Coronary artery (tissue), 2 donors: ENCODE measurements at places on chromosomes 11 and 22.

DNA sequence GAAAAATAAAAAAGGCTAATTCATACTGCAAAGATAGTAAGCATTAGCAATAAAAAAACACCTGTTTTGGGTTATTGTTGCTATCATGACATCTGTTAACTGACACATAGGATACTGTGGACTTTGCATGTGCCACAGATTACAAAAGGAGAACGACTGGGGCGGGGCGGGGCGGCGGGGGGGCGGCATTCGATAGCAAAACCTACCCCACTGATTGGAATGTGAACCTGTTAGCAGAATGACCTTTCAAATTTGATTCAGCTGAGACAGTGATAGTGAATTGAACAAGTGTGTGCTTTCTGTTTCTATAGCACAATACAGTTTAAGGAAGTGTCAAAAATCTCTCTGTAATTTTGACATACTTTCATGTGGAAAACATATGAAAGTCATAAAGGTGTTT lies 14.9 kb downstream of the MMP20 start:
- DNase-seq = no peak

- no peak for DNase-seq
These were observed 1.4 kb upstream of the MTA2 start for GRCh38 chr11:62603072-62603408.

DNA sequence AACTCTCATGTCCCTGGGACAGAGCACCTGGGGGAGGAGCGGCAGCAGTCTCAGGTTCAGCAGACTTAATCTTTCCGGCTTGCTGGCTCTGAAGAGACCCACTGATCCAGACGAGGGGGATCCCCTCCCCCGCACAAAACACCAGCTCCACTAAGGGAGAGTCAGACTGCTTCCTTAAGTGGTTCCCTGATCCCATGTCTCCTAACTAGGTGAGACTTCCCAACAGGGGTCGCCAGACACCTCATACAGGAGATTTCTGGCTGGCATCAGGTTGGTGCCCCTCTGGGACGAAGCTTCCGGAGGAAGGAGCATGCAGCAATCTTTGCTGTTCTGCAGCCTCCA lies 157.2 kb upstream of the TMEM45B start:
- no peak for DNase-seq

DNA sequence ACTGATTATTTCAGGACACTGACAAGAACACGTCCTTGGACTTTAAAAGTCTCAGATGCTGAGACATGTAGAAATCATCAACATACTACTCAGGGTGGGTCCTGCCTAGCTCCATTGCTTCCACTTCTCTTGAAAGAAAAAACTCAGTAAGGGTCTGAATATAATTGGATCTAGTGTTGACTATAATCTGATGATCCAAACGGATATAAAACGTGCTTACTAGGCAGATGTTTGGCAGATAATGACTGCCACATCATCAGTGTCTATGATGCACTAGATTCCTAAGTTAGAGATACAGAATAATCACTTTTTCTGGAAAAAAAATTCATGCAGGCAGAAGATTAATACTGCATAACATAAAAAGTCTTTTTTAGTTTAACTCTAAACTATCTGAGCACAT lies 21.6 kb downstream of the GUCY1A2 start:
- no peak for DNase-seq

- no peak for DNase-seq
These were observed 32.6 kb downstream of the MAPK1 start for GRCh38 chr22:21834869-21835268.

DNA sequence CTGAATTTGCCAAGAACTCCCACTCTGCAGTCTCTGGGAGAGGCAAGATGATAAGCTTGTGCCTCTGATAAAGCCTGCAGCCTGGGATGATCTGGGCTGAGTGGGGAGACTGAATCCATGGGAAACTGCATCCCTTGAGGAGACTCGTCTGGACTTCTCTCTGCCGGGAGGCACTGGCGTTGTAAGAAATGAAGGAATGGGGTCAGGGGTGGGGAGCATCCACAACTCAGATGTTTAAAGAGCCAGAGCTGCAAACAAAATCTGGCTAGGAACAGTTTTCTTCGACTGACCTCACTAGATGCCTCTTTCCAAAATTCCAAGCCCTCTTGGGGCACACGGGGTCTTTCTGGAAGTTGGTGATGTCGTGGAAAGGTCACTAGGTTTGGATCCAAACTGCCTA lies 64.4 kb downstream of the SPON1 start:
- no peak for DNase-seq

DNA sequence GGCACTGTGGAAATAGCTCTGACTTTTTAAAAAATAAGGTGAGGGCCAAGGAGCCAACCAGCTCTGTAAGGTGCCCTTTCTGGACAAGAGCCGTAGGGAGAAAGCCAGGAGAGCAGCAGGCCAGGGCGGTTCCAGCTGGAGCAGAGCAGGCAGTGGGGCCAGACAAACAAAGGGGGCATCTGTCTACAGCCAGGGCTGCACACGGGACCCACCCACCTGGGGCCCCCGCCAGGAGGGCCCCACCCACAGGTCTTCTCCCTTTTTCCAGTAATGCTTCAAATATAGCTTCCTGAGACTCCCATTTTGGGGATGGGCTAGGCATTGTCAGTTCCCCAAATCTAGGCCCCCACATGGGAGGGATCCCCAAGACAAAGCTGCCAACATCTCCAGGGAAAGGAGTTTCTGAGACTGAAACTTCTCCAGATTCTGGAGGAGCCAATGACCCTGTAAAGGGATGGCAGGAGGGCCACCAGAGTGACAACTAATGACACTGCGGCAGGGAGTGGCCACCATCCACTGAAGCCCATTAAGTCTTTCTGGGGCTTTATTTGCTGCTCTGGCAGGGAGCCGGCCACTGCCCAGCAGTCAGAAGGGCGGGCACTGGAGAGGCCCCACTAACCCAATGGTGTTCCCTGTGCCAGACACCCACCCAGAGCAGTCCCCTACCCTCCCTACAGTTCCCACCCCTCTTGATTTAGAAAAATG lies 1.9 kb downstream of the ZFTA start:
- no peak for DNase-seq
